ENCODE measurements at places on chromosomes 6 and 20.

- DNase-seq, result no peak
These were observed 90.3 kb downstream of the FHL5 start for GRCh38 chr6:96653181-96653580.

- no peak for DNase-seq
These were observed 190.3 kb downstream of the TENT5A start for GRCh38 chr6:81562169-81562568.

DNA sequence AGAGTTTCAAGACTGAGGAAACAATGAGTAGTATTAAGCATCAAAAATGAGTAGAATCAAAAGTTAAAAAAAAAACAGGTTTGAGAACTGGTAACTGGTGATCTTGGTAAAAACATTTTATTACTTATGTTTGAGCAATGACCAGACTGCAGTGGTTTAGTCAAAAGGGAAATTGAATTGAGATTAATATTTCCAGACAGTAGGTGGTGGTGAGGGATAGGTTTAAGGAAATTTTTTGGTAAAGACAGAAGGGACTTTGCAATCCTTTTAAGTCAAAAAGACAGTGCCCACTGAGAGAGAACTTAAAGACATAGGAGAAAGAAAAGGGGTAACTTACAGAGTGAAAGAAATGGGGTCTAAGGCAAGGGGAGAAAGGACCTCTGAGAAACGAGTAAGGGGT, 156.9 kb downstream of the ASCC3 start:
- DNase-seq, result no peak

- no peak for DNase-seq
These were observed 77.5 kb downstream of the ATXN1 start for GRCh38 chr6:16683641-16684194.

DNA sequence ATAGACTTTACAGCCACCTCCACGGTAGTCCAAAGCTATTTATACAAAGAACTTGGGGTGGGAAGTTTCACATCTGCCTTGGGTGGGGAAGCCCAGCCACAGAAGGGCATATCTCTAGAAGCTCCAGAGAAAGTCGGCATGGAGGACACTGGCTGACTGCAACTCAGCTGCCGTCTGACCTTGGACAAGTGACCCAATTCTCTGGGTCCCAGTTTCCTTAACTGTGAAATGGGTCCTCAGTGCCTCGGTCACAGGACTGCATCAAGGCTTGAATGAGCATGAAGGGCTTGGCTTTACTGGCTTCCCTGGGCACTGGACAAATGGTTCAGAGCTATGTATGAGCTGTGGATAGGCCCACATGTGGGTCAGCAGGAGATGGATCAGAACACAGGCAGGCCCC, 58.6 kb downstream of the NOL4L start:
- DNase-seq, result no peak

- DNase-seq, result peak; percentile 17
These were observed 57.3 kb downstream of the DLL1 start for GRCh38 chr6:170233286-170234205.

GRCh38 chr20:34200023-34200422, 41.2 kb upstream of the ASIP start:
- DNase-seq, result no peak

GRCh38 chr6:69696273-69696672, 100.5 kb downstream of the LMBRD1 start:
- DNase-seq, result no peak

GRCh38 chr6:164014346-164015087, 600.0 kb downstream of the QKI start:
- no peak for DNase-seq

DNA sequence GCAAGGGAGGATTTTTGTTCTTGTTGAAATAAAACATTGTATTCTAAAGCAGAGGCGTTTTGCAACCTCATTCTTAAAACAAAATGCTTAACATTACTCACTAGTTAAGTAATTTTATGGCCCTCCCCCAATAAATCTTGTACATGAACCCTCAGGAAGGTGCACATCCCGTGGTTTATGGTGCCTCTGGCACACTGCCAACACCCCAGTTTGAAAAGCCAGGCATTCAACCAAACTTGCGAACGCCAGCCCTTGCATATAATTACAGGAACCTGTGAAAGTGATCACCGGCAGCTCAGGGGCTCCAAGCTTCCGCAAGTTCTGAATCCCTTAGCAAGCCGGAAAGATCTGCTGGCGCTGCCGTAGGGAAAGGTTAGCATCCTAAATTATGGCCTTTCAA, 1109.0 kb upstream of the FLRT3 start:
- DNase-seq, result no peak

GRCh38 chr6:116096979-116097816, 3.5 kb upstream of the NT5DC1 start:
- DNase-seq, result no peak

DNA sequence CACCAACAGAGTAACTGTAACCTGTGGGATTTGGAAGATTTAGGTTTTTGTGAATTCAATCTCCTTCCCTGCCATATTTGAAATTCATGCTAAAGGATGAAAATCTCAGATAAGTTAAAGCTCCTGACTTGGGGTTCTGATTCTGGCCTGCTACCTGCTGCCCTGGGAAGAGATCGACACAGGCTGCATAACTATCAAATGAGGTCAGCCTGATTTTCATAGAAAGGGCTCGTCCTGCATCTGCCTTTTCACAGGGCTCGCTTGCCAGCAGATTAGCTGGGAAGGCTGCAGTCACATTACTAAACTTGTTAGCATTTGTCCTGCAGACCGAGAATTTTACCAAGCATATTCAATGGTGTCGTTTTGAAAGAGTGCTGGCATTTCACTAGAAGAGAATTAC, 14.6 kb downstream of the GCLC start:
- no peak for DNase-seq

DNA sequence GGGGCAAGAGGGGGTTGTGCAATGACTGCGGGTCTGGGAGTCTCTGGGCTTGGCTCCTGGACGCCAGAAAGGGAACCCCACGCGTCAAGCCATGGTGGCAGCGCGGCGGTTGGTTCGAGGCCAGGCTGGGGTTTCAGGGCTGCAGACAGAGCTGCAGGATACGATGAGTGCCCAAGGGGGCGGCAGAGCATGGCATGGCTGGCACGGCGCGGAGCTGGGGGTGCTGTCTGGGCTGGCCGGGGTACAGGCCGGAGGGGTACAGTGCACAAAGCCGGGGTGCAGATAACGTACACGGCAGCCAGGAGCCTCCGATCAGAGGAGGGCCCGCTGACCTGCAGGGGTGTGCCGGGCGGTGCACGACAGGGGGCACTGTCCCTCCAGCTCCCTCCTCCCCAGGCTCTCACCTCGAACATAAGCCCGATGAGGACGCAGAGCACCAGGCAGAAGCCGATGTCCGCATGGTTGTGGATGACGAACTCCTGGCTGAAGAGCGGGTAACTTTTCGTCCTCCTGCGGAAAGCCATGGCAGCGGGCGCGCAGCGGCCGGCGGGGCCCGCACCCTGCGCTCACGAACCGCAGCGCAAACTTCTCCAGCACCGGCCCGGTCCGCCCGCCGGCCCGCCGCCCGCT, 353 bp downstream of the TRAM2 start:
- DNase-seq, result no peak

DNA sequence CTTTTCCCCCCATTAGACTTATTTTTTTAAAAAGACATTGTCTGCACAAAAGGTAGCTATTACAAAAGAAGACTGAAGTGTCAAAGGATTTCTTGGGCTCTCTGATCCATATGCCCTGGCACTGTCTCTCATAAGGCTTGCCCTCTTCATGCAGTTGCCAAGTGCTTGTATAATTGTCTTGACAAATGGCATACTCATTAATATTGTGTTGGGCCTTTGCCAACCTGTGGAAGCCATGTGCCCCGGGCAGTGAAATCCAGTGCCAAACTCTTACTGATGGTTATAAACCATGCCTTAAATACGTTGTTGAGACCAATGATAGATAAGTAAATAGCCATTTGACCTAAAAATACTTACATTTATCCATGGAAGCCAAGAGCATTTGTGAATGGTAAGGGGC, 98.1 kb downstream of the FARS2 start:
- DNase-seq, result no peak

GRCh38 chr6:90028066-90028778, 134.0 kb downstream of the GJA10 start:
- no peak for DNase-seq

- DNase-seq, result no peak
These were observed 15.8 kb downstream of the FOXF2 start for GRCh38 chr6:1405221-1405620.

- DNase-seq, result no peak
These were observed 235.2 kb downstream of the LY86 start for GRCh38 chr6:6823568-6824224.

GRCh38 chr6:21350926-21351325, 242.6 kb upstream of the SOX4 start:
- no peak for DNase-seq

DNA sequence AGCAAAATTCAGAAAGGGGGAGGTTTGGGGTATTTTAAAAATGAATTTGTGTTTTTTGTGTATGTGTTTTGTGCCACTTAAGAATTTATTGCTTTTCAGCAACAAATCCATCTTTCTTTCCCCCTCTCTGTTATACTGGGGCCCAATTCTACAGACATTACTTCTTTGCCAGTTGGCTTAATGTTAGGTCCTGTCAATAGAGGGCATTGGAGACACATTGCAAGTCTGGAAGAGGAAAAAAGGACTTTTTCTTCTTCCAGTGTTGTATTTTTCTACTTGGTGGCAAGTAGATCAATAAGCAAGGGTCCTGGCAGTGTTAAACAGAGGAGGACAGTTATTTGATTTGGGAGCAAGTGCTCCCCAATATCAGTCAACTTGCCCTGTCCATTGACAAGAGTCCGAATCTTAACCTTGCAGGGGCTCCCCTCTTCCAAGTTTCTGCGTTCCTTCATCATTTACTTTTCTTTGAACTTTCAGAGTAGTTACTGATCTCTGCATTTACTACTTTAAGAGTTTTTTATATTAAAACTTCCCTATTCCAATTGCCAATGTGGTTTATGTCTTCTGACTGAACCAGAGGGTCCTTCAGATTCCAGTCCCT, 23.4 kb downstream of the SCML4 start:
- DNase-seq, result no peak

- DNase-seq, result no peak
These were observed 5.5 kb downstream of the MANBAL start for GRCh38 chr20:37295001-37295400.

DNA sequence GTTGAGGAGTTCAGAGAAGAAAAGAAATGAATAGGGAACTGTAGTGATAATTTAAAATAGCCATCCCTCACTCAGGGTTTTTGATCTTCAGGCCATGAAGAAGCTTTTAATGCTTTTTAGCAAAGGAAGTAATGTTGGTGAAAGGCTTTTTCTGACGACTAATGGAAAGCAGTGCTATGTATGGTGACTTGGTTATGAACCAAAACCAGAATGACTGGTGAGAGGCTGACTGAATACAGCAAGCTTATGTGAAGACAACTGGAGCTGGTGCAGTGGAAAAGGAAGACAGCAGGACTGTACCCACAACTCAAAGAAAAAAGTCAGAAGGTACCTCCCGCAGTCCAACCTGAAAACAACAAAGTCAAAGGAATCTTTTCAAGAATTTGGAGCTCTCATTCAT, 118.8 kb downstream of the PRDM1 start:
- no peak for DNase-seq

GRCh38 chr6:31842053-31842452, 14.5 kb downstream of the HSPA1B start:
- DNase-seq, result no peak

DNA sequence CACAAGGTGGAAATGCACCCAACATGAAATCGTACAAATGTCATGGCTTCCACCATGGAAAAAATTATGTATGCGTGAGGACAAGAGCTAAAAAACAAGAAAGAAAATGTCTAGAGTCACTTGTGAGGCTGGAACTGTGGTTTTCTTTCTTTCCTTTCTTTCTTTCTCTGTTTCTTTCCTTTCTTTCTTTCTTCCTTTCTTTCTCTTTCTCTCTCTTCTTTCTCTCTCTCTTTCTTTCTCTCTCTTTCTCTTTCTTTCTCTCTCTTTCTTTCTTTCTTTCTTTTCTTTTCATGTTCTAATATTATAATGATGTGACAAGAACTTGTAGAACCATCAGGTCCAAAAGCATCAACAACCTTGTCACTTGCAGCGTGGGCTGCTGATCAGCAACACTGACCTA, 28.4 kb downstream of the ZNF311 start:
- DNase-seq, result no peak

GRCh38 chr6:88619951-88620350, 343.5 kb downstream of the RNGTT start:
- no peak for DNase-seq

Data from C1 segment of cervical spinal cord (tissue), 14 donors.